AG10803 (cell line): ENCODE measurements at places on chromosomes 7 and 10.
A peak's percentile ranks its signal among the peaks of the same experiment; 100 is the strongest.

GRCh38 chr7:39252916-39253315, 275.2 kb downstream of the POU6F2 start:
- DNase-seq, result peak; percentile 71

GRCh38 chr7:71563276-71563675, 431.3 kb downstream of the GALNT17 start:
- no peak for DNase-seq

DNA sequence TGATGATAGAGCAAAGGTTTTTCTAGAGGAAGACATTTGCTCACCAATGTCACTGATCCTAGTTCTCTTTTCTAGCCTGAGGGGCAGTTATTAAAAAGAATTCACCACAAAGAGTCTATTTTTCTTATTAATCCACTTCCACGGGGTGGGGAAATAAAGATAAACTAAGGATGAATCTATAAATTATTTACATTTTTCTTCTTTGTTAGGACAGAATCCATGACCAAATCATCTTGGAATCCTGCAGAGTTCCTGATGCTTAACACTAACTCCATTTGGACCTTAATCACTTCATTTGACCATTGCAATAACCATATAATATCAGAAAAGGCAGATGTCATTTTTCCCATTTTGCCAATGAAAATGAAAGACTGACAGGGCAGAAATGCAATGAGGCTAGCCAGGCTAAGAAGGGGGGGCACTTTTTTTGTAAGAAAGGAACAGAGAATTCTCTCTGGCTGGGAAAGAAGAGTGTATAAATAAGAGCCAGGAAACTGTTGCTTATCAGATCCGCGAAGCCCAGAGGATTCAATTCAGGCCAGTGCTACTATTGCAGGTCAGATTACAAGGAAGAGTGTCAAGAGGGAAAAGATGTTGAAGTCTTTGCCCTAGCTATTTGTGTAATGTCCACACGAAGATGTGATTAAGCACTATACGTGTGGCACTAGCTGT, 433.2 kb downstream of the TNS3 start:
- no peak for DNase-seq

- DNase-seq, result peak; percentile 8
These were observed 289.7 kb downstream of the PLXDC2 start for GRCh38 chr10:20105931-20106330.

DNA sequence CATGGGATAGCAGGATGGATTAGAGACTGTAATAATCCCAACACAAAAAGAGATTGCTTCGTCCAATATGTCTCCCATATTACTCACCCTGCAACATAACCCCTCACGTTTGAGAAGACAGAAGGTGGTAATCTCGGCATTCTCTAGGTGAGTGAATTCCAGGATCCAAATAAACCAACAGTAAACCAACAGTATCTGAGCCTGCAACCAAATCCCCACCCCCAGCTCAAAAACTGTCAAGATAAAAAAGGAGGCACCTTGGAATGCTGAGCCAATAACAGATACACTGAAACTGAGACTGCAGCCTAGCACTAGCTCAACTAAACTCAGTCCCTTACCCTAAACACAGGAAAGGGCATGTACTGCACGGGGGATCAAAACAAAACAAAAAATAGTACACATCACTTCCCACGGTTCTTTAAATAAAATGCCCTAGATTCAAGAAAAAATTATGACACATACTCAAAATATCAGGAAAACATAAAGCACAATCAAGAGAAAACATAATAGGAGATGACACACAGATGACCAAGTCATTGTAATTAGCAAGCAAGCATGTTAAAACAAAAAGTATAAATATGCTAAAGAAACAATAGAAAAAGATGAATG, 28.0 kb downstream of the IPMK start:
- DNase-seq, result peak; percentile 22

GRCh38 chr7:98991141-98991540, 112.8 kb downstream of the TRRAP start:
- DNase-seq, result no peak

GRCh38 chr10:28730031-28730778, 52.9 kb downstream of the BAMBI start:
- DNase-seq, result no peak

DNA sequence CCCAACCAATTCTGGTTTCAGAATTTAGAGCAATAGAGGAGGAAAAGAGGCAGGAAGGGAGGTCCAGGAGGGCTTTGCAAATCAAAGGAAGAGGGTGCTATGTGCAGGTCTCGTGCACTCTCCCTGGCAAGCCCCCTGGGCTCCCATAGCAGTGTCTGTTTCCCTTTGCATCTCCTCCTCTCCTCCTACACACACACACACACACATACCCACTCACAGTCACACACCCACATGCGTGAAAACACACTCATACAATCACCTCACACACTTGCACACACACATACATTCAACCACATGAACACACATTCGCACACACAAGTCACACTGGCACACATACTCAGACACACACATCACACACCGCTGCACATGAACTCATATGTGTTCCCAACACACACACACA, 105.3 kb downstream of the OAT start:
- DNase-seq, result no peak

GRCh38 chr10:51567271-51567670, 132.1 kb downstream of the CSTF2T start:
- peak; percentile 24 for DNase-seq

DNA sequence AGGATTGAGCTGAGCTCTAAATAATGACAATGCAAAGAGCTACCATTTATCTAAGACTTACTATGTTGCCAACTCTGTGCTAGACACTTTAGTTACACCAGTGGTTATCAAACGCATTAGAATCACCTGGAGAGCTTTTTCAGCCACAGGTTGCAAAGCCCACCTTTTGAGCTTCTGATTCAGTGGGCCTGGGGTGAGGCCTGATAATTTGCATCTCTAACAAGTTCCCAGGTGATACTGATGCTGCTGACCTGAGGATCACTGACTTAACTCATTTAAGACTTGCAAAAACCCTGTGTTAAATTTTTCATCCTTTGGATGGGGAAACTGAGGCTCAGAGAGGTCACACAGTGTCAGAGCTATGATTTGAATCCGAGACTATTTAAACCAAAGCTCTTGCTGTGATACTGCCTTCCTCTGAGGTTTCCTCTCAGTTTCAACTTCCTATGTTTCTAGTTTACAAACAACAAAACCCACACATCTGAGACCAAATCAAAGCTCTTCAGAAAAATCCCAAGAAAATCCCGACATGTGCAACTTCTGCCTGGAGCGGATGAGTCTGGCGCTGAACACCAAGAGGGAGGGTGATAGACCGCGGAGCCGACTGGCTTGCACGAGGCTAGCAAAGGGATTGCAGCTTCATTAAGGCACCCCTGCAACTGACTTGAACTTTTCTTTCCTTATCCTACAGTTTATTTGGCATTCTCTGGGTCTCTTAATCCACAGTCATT, 124.9 kb downstream of the CYP26A1 start:
- peak; percentile 62 for DNase-seq

- no peak for DNase-seq
These were observed at the start of gene CALY for GRCh38 chr10:133336577-133337369. Gene CALY, minus strand, starts transcription at chr10:133336896. Its CDS starts 7,907 bp downstream, at chr10:133328989.

DNA sequence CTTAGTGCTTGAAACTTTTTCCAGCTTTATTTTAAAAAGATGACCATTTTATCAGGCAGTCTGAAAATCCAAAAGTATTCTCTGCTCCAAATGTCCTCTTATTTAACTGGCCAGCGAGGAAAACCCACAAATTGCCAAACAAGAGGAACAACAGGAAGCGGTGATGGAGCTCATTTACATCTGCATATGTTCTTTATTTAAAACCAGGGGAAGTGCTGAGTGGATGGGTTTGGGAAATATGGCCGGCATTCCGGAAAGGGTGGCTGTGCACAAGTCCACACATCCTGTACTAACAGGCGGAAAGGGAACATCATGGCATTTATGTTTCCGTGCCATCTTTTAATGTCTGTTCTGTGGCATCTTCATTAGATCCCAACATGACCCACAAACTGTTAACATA, 974.5 kb downstream of the LRMDA start:
- peak; percentile 40 for DNase-seq

DNA sequence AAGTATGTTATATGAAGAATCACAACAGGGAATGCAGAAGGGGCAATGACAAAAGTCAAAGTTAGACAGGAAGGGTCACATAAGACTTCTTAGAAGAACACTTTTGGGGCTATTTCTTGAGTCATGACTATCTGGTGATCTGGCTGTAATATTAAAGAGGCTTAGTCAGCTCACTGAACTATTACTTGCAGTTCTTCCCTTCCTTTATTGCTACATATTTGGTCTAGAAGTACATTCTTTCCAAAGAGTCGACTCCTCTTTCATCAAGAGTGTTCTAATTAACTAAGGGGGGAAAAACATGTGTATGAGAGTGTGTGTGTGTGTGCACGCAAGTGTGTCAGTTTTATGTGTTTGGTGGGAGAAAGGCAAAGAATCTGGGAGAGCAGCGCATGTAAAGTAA, 247.3 kb upstream of the LRRTM3 start:
- peak; percentile 8 for DNase-seq

DNA sequence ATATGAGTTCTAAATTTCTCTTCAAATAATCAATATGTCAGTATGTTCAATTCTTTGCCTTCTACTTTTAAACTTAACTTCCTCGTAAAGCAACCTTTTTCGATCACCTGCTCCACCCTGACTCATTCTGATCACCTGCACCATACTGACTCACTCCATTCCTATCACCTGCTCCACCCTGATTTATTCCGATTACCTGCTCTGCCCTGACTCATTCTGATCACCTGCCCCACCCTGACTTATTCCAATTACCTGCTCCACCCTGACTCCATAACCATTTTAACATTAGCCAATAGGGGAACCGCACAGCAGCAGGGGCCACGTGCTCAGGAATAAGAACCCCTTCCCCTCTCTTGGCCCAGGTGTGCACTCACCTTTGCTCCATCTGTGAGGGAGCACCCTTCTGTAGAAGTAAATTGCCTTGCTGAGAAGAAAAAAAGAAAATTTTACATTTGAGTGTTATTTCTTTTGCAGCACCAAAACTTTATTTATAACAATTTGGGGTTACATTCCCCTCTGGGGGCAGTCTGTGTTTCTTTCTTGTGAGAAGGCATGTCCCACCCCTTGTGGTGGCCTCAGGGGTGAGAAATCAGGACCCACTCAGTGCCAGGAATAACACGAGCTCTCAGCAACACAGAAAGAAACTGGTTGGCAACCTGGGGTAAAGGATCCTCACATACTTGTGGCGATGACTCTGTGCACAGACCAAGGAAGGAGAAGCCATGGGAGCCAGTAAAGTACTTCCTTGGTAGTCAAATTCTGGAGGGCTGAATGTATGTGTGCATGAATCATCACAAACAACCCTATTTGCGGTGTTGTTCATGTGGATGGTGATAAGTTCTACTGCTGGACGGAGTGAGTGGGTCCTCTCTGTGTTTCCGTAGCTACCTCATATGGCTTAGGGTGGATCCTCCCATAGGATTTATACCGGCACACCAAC, 29.4 kb upstream of the PPP1R9A start:
- DNase-seq, result no peak

DNA sequence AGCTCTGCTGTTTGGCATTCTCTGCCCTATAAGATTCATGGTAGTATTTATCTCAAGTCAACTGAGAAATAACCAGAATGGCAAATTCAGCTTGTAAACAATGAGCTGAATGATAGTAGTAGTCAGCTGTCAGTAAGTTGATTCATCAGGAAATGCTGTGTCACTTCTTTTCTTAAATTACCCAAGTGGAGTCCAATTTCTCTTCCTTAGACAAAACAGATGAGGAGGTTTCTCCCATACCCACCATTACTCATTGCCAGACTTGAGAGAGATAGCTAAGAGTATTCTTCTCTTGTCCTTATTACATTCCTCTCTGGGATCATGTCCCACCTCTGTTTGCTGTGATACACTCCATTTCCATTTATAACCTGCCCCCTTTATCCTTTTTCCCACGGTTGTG, 159.8 kb upstream of the STEAP1 start:
- DNase-seq, result no peak

DNA sequence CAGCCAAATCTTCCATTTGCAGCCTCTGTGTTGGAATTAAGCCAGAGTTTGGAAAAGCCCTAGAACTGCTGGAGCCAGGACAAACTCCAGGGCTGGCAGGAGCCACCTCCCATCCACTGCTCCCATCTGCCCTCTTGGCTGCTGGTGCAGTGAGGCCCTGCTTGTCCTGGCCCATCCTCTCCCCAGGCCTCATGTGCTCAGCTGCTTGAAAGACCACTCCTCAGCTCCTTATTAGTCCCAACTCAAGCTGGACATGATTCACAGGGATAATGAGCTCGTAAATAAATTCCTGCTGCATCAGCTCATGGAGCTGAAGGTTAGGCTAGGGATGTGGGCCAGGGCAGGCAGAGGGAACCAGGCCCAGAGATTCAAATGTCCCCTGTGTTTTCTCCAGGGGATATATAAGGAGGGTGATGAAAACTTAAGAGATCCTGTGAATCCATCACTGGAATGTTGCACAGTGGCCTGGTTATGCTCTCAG, 282.8 kb downstream of the RPS24 start:
- peak; percentile 78 for DNase-seq

- peak; percentile 66 for DNase-seq
These were observed 48.0 kb downstream of the BRAF start for GRCh38 chr7:140876519-140877248.

GRCh38 chr10:12068449-12069269, at the start of gene DHTKD1:
Gene DHTKD1, plus strand, starts transcription at chr10:12068954. Its CDS starts 80 bp downstream, at chr10:12069034.
- peak; percentile 97 for DNase-seq

GRCh38 chr7:80873140-80873539, 45.7 kb downstream of the SEMA3C start:
- DNase-seq, result peak; percentile 66

- no peak for DNase-seq
These were observed 82.3 kb downstream of the ZEB1 start for GRCh38 chr10:31401287-31401686.

DNA sequence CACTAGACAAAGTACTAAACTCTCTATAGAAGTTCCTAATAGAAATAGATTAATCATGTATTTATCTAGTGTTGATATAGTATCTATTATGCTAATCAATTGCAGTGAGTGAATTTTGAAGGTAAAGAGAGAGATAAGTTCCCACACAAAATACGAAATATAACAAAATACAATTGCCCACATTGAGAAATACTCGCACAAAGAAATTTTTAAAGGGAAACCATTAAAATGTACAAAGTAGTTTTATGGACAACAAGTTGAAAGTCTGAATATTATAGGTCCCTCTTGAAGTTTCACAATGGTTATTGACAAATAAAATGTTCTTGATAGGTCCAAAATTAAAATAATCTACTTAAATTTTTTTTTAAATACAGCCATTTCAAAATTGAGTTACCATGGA, 1031.1 kb downstream of the SORCS1 start:
- no peak for DNase-seq

GRCh38 chr7:34904987-34905386, 132.3 kb downstream of the DPY19L1 start:
- no peak for DNase-seq

DNA sequence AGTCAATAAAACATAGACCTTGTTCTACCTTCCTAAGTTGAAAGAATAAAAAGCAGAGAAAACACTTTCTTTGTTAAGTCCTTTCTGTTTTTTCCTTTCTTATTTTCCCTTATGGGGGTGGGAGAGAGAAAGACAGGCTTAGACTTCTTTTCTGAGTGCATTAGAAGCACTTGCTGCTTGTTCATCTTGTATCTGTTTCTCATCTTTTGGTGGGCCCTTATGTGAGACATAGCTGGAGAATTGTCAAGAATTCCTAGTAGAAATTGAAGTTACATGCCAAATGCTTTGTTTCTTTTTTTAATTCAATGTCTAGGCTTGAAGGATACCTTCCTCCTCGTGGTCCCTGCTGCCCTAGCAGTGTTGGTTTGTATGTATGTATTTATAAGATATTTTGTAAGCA, 6.7 kb downstream of the EIF4EBP2 start:
- peak; percentile 43 for DNase-seq
